ENCODE measurements at places on chromosomes 7 and 10.

DNA sequence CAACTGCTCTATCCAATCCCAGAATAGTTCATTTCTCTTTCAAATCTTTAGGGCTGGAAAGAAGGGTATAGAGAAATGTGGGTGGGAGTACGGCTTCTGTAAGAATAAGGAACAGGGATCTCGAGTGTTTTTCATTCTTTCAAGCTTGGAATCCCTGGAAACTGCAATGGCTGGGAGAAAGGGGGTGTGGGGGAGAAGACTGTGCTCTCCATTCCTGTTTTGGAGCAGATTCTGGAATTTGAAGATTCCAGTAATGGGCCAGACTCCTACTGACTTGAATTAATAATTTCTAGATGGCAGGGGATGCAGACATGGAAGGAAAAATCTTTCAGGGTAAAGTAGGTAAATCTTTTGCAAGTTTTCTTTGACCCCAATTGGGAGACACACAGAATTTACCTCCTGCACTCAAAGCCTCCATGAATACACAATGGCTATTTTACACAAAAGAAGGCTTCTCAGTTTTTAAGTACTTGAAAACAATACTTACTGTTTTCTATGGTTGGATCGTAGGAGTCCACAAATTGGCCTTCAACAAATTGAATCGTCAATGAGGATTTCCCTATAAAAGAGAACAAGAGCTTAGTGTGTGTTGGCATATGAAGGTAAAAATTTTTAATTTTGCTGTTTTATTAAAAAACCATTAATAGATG, 29.1 kb downstream of the RHEB start:
- no peak for DNase-seq

- no peak for DNase-seq
Observed at GRCh38 chr7:88386665-88387156, 80.0 kb upstream of the STEAP4 start.

DNA sequence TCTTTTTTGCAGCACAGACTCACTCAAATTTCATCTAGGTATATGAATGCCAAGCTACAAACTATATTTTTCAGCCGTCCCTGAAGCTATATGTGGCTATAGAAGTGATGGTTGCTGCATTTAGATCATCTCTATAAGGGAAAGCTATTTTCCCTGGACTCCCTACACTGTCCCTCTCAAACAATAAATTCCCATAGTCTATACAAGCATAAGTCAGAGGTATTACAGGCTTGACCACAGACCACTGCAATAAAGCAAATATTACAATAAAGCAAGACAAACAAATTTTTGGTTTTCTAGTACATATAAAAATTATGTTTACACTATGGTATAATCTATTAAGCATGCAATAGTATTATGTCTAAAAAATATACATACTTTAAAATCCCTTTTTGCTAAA, 1015.5 kb upstream of the LRRN3 start:
- DNase-seq: no peak

GRCh38 chr7:114048386-114049235, 129.8 kb upstream of the PPP1R3A start:
- DNase-seq: no peak

DNA sequence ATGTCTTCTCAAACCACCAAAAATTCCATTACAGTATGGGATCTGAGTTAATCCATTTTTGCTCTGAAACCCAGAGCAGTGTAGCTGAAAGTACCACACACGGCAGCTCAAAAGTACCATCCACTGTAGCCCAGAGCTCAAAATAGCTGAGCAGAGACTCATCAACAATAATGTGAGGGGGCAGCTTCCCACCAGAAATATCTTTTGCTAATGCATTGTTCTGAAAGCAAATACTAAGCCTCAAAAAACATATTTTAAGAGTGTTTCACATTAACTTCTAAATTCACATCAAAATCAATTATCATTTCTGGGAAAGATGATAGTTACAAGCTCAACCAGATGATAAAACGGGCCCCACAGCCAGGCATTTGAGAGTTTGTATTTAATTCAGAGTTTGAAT, 73.7 kb downstream of the ABLIM1 start:
- DNase-seq: no peak

DNA sequence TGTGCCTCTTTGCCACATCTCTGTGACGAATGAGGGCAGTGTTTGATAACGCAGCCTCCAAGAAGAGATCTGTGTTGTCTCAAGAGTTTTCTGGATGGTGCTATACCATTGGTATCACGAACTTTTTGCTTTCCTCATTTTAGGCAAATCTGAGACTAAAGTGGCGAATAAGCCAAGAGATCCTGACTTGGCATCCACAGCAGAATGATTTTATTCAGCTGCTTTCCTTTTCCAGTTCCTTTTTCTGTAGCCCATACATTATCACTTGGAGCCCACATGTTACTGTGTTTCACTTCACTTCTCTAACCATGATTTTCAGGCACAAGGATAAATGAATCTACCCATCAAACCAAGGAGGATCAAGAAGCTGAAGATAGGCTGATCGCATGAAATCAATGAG, 177.9 kb upstream of the PTN start:
- no peak for DNase-seq

DNA sequence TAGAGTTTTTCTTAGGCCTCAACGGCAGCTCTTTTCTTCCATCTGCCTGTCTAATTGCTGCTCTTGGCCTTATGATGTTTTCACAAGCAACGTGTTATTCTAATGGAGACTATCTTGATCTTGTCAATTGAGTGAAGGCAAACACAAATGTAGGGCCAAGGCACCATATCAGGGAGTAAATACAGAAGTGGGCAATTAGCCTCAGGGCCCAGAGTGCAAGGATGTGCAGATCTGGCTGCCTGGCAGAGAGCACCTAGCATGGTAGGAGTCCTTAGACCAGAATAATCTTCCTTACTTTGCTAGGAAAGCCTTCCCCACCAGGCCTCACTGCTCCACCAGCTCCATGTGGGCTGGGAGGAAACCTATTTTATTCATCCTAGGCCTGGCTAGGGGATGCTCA, 590.9 kb downstream of the LRMDA start:
- DNase-seq: no peak

DNA sequence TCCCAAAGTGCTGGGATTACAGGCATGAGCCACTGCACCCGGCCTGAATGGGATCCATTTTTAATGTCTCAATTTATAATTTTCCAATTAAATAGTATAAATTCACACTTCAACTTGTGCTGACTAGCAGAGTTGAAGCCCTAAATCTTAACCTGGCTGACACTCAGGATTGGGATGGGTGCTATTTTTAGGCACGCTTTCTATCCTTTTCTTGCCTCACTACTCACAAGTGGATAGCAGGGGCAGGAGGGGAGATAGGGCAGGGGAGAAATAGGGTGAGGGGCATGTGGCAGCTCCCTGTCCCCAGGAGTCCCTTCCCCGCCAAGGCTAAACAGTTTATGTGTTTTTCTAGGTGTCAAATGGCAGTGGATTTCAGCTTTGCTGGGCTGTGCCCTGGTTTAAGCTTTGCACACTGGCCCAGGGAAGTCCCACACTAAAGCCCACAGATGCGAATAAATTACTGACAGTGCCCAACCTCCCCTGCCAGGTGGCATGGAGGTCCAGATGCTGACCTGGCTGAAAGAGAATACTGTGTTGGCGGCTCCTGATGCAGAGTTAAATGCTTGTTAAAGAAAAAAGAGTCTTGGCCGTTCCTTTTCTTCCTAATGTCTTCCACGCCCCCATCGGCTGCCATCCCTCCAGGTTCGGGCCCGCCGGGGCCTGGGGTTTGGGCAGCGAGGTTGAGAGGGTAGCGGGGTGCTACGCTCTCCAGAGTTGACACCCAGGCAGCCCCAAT, 36.2 kb upstream of the EFCAB10 start:
- no peak for DNase-seq

- no peak for DNase-seq
Observed at GRCh38 chr7:157320608-157320980, 16.2 kb upstream of the DNAJB6 start.

- DNase-seq: no peak
Observed at GRCh38 chr10:131653554-131654470, 247.0 kb upstream of the PPP2R2D start.

GRCh38 chr7:139725077-139725476, 52.7 kb downstream of the HIPK2 start:
- no peak for DNase-seq

GRCh38 chr7:123570390-123571182, 13.0 kb upstream of the NDUFA5 start:
- DNase-seq: no peak

DNA sequence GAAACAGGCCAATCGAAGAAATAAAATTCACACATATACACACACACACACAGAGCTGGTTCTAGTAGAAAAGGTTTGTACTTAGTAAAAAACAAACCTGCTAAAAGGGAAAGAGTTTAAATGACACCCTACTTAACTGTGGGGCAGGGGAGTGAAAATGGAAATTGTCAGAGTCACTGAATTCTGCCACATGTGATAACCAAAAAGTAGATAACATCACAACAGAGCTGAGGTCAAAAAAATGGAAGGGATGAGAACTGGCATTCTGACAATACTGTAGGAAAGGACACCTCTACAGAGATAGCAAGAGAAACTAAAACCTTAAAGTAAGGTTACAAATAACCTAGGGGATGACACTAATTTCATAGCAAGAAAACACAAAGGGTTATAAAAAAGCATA, 74.6 kb downstream of the CACUL1 start:
- DNase-seq: no peak

DNA sequence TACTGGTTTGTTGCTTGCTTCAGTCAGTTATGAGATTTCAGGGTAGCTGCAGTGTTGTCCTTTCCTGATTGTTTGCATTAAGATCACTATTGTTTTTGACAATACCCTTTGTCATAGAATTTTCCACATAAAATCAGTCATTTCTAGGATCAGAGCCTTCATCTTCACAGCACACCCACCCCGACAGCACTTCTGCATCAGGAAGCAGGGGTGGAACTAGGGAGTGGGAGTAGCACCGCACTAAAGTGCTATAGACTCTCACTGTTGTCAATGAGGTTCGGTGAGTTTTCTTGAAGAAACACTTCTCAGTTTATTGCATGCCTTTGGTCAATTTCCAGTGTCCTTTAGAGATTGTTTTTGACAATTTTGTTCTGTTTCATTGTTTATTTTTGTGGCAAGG, 632.5 kb downstream of the AUTS2 start:
- no peak for DNase-seq

DNA sequence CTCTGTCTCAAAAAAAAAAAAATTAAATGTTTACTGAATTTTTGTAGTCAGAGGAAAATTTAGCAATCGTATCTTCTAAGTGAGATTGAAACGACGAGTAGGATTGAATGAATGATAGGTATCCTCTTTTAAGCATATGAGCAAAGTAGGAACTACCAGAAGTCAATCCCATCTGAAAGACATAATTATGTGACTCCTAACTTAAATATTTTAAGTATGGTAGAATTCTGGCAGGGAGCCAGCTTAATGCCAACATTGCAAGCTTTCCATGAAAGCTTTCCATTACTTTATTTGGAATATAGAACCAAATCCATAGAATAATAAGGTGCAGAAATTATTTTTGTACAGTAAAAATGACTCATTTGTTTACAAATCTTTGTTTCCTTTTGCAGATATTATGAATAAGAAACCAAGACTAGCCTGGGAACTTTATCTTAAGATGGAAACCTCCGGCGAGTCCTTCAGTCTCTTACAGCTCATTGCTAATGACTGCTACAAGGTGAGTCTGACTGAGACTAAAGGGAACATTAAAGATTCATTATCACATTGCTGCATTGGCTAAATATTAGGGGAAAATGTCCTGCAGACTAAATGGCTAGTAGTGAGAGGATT, 50.2 kb upstream of the UBN2 start:
- no peak for DNase-seq

DNA sequence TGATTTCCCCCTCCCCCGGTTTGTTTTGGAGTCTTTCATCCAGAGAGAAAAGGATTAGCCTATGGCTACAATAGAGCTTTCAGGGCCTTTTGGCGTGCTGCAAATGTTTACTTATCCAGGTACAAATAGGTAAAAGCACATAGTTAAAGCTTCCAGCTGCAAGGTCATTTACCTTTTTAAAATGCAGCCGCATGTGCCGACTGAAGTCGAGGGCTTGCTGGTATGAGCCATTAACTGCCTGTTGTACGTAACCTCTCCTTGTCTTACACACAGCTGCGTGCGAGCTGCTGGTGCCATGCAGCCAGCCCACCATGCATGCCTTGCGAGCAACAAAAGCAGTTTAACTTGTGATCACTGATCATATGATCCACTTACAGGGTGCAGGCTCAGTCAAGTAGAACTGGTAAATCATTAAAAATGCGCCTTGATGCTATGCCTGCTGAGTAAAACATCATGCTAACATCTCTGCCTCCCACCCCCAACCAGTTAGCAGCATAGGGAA, 866.4 kb downstream of the LRMDA start:
- no peak for DNase-seq

DNA sequence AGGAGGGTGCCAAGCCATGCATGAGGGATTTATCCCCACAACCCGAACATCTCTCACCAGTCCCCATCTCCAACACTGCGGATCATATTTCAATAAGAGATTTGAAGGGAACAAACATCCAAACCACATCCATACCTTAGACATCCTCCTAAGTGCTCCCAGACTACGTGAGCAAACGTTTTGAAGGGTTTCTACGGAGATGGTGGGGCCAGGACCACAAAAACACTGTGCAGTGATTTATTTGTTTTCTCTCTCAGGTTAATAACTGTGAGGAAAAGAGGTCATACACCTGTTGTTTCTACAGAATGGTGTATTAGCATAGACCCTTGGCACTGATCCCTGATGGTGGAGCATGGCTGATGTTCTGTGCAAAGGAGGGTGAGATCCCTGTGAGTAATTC, 277.8 kb downstream of the FRMD4A start:
- DNase-seq: no peak

DNA sequence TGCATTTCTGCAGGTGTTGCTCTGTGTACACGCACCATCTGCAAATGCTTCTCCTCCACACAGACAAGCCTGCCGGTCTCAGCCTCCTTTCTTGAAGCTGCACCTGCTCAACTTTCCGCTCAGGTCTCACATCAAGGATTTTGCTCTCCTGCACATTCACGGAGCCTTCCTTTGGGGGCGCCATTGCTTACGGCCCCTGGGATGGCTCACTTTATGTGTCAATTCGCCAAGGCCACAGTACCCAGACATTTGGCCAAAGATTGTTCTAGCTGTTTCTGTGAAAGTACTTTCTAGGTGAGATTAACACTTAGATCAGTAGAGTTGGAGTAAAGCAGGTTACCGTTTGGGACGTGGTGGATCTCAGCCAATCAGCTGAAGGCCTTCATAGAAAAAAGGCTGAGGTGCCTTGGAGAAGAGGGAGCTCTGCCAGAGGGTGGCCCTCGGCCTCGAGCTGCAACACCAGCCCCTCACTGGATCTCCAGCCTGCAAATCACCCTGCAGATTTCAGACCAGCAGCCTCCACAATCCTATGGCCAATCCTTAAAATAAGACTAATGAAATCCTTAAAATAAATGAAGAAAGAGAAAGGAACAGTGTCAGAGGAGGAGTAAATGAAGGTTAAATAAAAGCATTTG, 39.9 kb upstream of the PPP2R2D start:
- no peak for DNase-seq

DNA sequence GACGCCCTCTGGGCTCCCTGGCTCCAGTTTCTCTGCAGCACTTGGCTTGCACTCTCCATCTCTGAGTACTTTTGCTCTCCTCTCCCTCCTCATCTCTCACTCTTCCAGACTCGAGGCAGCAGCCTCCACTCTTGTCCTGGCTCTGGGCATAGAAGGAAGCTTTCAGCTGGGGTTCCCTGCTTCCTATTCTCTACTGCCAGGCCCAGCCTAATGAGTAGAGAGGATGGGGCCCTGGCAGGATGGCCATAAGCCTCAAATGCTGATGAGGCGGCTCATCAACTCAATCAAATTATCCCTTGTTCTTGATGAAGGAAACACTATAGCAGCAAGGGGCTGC, 55.8 kb downstream of the NEURL1 start:
- no peak for DNase-seq
